Urinary bladder (tissue), 4 donors: ENCODE measurements at places on chromosomes 3 and 15. TPM values are rescaled to one million over a fixed set of nuclear protein-coding genes. Genes with fewer than 3 reads are reported as not detected.

Gene OR4F15
- not detected for polyA plus RNA-seq

Gene GOLGA6L4
- 2.0 TPM for polyA plus RNA-seq

Gene UBAP1L
- polyA plus RNA-seq = 1.9 TPM

Gene P2RY13
- polyA plus RNA-seq = 0.57 TPM

Gene NAALADL2
- polyA plus RNA-seq = 4.2 TPM

DNA sequence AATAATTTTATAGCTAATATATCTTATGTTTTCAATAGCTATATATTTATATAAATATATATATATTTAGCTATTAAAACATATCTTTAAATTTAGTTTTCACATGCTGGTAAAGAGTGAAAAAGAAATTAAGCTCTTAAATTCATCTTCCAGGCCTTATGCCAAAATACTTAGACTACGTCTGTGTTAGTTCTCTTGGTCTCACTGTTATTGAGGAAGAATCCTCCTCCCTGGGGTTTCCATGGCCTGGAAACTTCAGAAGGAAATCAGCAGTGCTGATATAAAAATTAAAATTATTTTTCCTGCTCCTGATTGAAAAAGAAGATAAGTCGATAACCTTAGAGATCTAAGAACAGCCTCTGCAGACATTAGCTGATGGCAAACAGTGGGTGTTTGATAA lies 225.1 kb upstream of the LMCD1 start:
- no peak for DNase-seq

- DNase-seq = no peak
These were observed 28.7 kb downstream of the ATP1B3 start for GRCh38 chr3:141905129-141905528.

- DNase-seq = no peak
These were observed 41.7 kb upstream of the SEC22A start for GRCh38 chr3:123159926-123160635.

- DNase-seq = no peak
These were observed 383.4 kb downstream of the EPHA6 start for GRCh38 chr3:97197830-97198229.

- DNase-seq = peak; percentile 50
These were observed at the start of gene SNX33 for GRCh38 chr15:75647370-75648155. SNX33 (plus strand) TSS chr15:75647912; CDS start chr15:75649103, 1,191 bp downstream.

DNA sequence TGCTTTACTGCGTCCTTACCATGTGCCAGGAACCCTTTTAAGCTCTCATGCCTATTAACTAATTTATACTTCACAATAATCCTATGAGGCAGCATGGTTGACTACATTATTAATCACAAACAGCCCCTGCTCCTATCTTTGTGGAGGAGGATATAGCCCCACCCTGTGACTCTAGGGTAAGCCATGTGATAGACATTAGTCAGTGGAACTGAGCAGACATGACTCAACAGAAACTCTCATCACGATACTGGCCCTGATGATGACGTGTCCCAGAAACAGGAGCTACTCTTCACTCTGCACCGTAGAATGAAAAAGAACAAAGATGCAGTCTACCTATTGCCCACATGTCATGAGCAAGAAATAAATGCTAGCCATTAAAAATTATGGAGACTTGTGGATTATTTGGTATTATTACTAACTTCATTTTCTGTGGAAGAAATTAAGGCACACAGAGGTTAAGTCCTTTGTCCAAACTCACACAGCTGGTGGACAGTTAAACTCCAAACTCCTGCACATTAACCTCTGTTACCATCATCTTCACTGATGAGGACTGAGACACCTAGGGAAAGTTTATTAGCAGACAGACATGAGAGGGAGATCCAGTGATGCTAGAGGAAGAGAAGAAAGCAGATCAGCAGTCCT lies 51.2 kb downstream of the CFAP20DC start:
- DNase-seq = no peak

DNA sequence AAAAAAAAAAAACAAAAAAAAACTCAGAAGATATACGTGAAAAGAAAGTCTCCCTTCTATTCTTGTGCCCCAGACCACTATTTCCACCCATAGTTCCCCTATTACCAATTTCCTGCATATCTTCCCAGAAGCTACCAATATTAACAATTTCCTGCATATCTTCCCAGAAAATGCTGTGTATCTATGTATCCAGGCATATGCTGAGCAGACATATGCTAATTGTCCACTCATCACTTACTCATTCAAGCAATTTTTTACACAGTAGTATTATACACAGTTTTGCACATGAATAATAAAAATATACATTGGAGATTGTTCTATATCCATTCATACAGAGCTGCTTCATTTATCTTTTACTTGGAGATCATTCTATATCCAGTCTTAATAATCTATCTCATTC lies 12.6 kb upstream of the SLMAP start:
- no peak for DNase-seq

- no peak for DNase-seq
These were observed 321.6 kb downstream of the THSD4 start for GRCh38 chr15:71436854-71437253.

DNA sequence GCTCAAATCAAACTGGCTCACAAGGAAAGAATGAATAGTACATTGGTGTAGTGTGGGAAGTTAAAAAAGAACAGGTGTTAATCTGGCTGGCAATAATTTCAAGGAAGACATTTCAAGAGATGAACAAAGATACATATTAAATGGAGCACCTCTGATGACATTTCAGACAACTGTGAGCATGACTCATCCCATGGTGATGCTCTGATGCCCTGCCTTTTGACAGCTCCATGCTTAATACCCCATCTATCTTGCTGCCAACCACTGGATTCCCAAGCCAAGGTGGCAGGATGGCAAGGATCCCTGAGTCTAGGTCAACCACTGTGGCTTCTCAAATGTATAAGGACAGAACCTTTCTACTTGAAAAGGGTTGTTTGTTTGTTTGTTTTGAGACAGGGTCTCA lies 29.3 kb downstream of the LRRC2 start:
- DNase-seq = no peak
